ENCODE measurements at places on chromosomes 3 and 15.

GRCh38 chr3:173876476-173876875 is 478.9 kb downstream of the NLGN1 start:
- DNase-seq = no peak

- peak; percentile 26 for DNase-seq
Measured at GRCh38 chr3:122350814-122351418, 25.9 kb downstream of the CSTA start.

- no peak for DNase-seq
Measured at GRCh38 chr3:105260385-105260784, 106.3 kb upstream of the ALCAM start.

DNA sequence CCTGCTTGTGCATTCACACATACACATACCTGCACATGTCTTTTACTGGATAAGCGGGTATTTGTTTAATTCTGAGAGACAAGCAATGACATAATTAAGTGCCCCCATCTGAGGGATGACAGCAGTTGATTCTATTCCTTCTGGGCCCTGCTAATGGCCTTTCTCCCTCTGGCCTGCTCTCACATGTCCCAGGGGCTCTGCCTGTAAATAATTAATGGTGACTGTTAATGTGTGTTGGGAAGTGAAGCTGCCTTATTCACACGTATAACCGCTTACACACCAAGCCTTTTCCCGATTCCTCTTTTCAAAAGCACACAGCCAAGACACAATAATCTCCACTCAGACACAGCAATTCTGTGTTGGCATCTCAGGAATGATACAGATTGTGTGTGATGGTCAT is 47.8 kb downstream of the LRRK1 start:
- DNase-seq = no peak

DNA sequence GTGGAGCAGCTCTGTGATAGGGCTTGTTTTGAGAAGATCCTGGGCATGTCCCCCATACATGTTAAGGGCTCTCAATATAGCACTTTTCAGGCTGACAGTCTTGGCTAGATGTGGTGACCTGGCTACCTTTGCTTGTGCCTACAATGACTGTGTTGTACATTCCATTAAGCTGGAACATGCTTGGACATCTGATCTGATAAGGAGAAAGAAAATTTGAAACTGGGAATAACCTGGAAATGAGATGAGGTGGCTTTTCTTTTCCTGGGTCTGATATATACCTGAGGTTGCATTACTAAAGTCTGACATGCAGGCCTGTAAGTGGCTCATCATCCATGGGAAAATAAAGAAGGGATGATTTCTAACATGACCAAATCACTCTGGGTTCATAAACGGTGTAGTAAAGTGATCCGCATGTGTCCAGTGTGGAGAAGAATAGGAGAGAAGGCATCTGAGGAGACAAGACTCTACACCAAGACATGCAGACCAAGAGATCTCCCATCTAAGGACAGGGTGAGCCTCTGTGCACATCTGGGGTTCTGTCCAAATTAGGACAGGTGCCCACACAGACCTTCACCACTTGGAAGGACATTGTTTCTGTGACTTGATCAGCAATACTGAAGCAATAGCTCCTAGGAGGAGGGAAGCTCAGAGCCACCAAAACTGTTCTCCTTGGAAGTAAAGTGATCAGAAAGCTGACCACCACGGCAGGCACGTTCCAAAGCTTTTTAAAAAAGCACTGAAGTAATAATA is 62.0 kb downstream of the KLHL6 start:
- no peak for DNase-seq

DNA sequence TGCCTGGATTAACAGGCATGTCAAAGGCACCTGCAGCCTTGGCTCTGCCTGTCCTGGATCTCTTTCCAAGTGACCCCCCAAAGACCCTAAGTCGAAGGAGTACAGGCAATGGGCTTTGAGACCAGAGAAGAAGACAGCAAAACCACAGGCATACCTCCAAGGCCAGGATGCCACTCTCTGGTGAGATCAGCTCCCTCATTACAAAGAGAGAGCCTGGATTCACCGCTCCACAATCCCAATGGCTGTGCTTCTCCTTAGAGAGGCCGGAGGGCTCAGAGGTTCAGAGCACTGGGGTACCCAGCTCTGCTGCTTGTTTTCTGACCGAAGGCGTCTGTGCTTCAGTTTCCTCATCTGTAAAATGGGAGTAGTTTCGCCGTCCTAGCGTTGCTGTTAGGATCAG is 154.6 kb upstream of the MEF2A start:
- DNase-seq = no peak

DNA sequence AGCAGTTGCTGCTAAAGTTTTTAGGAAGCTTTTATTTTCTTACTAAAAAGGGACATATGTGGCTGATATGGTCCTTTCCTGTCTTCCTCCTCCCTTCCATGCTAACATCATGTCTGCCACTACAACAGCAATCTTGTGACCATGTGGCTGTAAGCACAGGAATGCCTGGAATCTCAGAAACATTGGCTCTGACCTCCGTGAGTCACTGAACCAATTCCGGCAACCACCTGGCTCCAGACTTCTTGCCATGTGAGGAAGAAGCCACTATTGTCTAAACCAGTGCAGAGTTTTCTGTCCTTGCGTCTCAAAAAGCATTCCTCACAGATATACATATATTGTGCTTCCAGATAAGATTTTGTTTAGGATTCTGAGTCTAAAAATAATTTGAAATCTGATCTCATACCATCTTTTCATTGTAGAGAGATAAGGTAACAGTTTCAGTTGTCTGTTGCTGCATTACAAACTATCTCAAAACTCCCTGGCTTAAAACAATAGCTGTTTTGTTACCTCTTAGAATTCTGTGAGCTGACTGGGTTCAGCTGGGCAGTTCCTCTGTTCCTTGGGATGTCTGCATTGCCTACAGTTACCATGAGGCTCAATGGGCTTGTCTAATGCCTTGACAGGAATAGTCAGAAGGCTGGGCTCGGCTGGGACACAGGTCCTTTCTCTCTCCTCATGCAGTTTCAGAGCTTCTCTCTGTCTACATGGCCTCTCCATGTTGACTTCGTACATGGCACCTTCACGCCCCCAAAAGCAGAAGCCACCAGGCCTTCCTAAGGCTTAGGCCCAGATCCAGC is 77.3 kb upstream of the MAGI1 start:
- DNase-seq = peak; percentile 89

GRCh38 chr15:80564056-80564455 is 131.1 kb upstream of the ABHD17C start:
- DNase-seq = no peak

- no peak for DNase-seq
Measured at GRCh38 chr3:49714728-49715550, 4.5 kb downstream of the AMIGO3 start.

GRCh38 chr15:83292317-83292716 is 7.9 kb upstream of the BNC1 start:
- DNase-seq = no peak

- DNase-seq = peak; percentile 67
Measured at GRCh38 chr3:127286571-127287140, 1.2 kb downstream of the PRR20G start.

DNA sequence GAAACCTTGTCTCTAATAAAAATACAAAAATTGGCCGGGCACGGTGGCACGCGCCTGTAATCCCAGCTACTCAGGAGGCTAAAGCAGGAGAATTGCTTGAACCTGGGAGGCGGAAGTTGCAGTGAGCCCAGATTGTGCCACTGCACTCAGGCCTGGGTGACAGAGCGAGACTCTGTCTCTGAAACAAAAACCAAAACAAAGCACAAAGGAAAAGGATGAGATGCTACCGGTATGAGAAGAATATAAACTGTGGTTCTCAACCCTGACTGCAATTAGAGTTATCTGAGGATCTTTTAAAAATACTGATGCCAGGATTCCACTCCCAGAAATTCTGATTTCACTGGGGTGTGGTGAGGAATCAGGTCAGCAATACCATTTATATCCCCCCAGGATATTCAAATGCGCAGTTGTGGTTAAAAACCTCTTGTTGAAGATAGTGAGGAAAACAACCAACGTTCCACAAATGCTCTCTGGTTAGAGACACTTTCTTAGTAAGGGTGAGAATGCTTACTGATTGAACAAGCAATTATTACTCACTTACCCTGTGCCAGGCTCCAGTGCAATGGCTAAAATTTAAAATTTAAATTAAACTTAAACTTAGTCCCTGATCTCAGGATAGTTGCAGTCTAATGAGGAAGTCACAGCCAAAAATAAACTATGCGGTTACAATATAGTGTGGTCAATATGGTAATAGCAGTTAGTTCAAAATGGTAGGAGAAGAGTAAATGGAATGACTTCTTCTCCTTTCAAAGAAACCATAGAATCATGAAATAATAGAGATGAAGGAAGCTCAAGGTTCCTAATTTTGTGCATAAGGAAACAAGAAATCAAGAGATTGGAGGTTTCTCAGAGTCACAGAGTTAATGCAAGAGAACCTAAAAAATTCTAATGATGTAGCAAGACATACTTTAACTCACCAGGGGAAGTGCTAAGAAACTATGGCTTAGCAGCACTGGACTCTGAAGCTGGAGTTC is 109.5 kb downstream of the SSR3 start:
- peak; percentile 37 for DNase-seq

DNA sequence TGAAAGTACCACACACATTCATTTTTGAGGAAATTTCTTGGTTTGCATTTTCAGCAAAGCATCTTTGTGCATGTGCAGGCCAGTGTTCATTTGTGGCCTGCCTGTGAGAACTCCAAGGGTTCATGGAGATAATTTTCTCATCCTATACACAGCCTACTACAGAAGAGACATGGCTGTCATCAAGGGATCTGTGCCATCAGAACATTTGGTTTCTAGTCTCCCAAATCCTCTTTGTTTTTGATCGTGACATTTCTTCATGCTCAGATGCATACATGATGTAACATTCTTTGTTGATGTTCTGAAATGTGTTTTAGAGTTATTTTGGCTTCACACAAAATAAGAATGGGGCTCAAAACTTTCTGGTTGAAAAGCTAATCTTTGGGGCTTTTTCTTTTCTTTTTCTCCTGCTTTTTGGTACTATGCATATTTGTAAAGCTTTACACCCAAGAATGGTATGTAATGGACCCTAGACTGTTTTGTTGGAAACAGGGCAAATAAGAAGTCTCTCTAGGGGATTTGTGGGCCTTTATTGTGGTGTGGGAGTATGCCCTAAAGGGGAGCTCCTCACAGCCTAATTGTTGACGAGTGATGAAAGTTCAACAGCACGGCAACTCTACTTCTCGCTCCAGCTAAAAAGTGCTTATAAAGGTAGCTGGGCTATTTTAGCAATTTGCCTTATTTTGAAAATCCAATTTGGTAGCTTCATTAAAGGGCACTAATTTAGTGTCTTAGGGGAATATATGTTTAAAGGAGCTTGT is 3.2 kb upstream of the ARPP21 start:
- DNase-seq = no peak

GRCh38 chr3:183448369-183449128 is 20.1 kb upstream of the MCF2L2 start:
- no peak for DNase-seq

GRCh38 chr3:194707147-194707540 is 21.5 kb downstream of the FAM43A start:
- no peak for DNase-seq

DNA sequence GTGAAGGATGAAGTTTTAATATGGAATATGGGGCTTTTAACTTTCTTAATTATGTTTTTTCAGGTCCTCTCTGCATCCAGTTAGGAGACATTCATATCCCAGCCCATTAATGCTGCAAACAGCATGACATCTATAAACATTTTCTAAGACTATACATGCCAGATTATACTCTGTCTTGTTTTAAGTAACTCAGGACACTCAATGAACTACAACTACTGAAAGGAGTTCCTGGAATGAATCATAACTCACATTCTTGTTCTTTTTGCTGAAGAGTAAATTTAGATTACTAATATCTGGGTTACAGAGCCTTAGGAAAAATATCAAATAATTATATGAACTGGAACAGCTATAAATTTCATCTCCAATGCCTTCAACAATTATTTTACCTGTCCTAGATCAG is 167.4 kb downstream of the STAG1 start:
- no peak for DNase-seq

All from H4 (cell line).